ENCODE measurements at places on chromosomes 5 and 9.

DNA sequence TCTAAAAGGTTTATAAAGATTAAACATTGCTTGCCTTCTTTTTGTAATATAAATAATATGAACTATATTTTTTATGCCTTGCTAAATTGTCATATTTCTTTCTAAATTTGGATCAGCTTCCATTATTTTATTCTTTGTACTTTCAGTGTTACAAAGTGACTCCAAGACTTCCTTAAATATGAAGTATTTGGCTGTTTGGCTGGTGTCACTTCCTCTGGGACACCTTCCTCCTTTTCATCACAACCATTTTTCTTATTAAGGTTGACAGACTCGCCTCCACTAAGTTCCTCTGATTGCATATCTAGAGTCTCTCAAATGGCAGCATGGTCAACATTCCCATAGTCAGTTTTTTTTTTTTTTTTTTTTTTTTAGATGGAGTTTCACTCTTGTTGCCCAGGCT, 73.8 kb upstream of the SLC1A1 start:
- no peak for DNase-seq

- DNase-seq = no peak
Measured at GRCh38 chr5:66982470-66982869, 214.1 kb downstream of the CD180 start.

GRCh38 chr5:1053391-1054017, 44.9 kb downstream of the NKD2 start:
- DNase-seq = no peak

DNA sequence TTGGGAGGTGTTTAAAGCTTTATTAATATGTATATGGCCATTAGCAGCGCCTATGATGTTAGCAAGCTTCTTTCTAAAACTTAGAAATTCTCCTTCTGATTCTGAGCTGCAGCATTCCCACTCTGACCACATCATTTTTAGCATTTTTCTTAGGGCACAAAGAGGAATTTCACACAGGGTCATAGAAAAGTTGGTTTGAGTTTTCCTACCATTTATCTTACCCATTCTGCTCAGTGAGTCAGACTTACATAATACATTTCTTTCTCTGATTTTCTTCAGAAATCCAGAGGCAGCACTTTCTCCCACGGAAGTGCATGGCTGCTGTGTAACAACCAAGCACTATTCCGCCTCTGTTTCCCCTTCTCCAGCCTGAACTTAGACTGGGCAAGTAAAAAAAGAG, 246.6 kb downstream of the ARL15 start:
- no peak for DNase-seq

DNA sequence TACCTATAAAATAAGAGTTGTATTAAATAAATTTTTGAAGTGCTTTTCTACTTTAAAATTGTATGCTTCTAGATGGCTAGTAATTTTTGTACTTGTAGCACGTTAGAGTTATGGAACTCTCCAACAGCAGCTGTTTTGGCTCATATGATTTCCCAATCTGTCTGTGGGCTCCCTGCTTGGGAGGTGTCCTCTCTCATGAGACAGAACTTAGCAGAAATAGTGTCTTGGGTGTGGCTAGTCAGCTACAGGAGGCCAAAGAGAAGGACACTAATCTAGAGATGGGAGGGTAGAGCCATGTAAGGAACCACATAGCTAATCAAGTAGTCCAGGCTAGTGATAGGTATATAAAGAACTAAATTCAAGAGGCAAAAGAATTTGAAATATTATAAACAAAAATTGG, 78.4 kb upstream of the DAB2 start:
- no peak for DNase-seq

DNA sequence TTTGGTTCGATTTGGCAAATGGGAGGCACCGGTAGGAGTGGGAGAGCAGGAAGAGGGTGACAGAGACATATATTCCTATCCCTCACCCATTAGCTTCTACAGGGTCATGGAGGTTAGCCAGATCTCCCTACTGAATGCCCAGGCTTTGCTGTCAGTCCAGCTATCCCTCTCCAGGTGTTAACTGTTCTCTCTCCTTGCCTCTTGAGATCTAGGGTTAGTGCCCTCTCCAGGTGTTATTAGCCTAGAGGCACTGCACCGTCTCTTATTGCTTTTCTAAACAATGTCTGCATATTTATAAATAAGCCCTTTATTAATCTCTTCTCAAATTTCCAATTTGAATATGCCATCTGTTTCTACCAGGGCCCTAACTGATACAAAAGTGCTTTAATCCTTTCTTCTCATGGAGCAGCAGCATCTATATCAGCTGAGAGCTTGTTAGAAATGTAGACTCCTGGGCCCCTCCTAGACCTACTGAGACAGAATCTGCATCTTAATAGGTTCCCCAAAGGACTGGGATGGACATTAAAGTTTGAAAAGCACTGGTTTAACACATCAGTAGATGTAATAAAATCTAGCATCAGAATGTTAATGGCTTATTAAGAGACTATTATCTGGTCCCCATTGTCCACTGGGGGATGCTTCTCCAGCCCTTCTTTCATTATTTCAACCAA, 322.5 kb upstream of the SLC24A2 start:
- no peak for DNase-seq

DNA sequence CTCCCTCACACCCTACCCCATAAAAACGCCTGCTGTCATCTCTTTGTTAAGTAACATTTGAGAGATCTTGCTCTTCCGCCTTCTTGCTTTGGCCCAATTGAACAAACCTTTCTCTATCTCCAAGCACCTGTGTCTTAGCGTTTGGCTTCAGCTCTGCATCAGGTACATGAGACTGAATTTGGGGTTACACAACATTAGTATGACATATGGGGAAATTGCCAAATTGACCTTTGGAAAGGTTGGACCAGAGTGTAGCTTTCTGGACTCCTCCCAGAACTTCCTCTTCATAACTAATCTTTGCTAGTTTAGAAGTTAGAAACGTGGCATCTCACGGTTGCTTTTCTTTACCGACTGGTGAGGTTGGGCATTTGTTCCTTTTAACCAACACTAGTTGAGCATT, 3.5 kb upstream of the EXOSC3 start:
- DNase-seq = no peak

- no peak for DNase-seq
Measured at GRCh38 chr5:158979749-158980521, 119.8 kb downstream of the EBF1 start.

GRCh38 chr9:36548454-36548853, 24.2 kb upstream of the MELK start:
- no peak for DNase-seq
